Body of pancreas (tissue), 4 donors: ENCODE measurements at places on chromosomes 11 and 22.

GRCh38 chr11:69294571-69295078 lies 670 bp downstream of the MYEOV start:
- no peak for DNase-seq

- DNase-seq, result peak; percentile 62
Measured at GRCh38 chr22:38963872-38964271, 6.5 kb downstream of the APOBEC3A start.

DNA sequence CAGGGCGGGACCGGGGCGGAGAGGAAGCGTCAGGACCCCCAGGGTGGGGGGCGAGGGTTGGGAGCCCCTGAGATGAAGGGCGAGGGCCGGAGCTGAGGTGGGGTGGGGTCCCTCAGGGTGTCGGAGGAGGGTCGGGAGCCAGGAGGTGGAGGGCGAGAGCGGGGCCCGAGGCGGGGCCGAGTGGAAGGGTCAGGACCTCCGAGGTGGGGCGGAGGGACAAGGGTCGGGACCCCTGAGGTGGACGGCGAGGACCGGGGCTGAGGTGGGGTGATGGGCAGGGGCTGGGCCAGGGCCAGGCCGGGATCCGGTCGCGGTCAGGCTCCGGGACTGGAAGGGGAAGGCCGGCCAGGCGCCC lies 409 bp downstream of the SMC1B start:
- DNase-seq, result no peak

- no peak for DNase-seq
Measured at GRCh38 chr22:19110646-19111045, 11.6 kb downstream of the DGCR2 start.

DNA sequence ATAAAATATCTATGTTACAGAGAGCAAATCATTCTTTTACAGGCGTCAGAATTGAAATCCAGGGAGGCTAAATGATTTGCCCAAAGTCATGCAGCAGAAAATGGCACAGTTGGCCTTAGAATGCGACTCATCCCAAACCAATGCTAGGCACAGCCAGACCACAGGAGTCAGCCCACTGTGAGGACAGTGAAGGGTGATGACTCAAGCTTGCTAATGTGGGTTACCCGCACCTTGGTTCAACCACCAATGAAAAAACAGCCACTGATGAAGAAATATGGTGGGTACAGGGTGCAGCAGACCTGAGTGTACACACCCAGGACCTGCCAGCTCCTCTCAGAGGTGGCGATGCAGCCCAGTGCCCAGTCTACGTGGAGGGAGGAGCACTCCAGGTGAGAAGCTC lies 89.7 kb downstream of the ZC3H12C start:
- no peak for DNase-seq

- DNase-seq, result no peak
Measured at GRCh38 chr11:41536021-41536568, 76.6 kb upstream of the LRRC4C start.

DNA sequence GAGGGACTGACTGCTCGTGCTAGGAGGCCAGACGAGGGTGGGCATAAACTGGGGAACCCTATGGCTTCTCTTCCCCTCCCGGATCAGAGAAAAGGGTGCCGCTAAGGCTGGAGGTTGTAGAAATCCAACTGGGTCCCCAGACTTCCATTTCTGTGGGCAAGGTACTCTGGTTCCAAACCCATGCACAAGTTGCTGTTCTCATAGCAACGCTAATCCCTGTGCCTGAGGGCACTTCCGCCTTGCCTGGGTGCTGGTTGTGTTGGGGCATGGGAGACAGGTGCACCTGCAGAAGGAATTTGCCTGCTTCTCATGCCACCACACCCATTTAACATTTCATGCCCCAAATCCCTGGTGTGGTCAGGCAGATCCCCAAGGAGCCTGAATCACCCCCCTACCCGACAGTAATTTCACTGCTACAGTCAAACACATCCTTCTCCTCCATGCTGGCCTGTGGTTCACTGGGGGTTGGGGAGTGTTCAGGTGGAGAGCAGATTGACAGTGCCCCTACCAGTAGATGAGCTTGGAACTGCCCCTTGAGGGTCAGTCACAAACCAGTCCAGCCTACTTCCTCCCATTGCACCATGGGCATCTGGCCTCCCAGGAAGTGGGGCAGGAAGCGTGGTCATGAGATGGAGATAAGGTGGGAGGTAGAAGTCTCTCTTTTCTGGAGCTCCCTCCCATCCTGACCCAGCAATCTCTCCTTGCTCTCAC lies 1.2 kb downstream of the C2CD2L start:
- peak; percentile 67 for DNase-seq

DNA sequence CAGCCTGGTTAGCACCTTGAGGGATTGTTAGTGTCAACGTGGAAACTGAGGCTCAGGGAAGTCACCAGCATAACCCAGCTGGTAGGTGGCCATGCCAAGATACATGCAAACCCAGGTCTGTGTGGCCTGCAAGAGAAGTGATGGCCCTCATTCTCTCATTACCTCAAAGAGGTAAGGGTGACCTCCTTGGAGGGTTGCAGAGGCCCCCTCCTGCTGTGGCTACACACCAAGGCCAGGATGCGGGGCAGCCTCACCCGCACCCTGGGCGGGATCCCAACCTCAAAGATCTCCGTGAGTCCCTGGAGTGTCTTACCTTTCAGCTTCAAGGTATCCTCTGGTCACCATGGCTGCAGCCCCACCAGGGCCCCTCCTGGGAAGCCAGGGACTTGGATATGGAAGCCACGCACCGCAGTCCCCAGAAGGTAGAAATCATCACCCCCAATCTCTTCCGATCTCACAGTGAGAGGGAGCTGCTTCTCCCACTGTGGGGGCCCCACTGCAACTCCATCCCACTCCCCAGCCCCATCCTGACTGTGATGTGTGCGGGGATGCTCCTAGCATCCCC lies 95.4 kb downstream of the MORC2 start:
- no peak for DNase-seq

DNA sequence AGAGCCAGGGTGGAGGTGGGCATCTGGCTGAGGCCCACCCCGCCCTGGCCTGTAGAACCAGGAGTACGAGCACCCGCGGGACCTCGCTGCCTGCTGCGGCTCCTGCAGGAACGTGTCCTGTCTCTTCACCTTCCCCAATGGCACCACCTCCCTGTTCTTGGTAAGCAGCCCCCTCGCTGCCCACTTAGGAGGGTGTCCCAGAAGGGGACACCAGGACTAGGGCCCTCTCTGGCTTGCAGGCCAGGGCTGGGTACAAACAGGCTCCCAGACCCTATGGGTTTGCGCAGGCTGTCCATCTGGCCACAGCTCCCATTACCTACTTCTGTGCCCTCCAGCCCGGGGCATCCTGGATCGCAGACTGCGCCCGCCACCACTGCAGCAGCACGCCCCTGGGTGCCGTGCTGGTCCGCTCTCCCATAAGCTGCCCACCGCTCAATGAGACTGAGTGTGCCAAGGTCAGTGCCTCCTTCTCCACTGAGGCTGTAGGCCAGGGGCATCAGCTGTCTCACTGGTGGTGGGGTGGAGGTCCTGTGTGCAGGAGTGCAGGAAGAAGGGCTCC lies 77.5 kb upstream of the MYOD1 start:
- no peak for DNase-seq

- DNase-seq, result peak; percentile 74
Measured at GRCh38 chr11:64378335-64378880, 19.4 kb downstream of the RPS6KA4 start.

DNA sequence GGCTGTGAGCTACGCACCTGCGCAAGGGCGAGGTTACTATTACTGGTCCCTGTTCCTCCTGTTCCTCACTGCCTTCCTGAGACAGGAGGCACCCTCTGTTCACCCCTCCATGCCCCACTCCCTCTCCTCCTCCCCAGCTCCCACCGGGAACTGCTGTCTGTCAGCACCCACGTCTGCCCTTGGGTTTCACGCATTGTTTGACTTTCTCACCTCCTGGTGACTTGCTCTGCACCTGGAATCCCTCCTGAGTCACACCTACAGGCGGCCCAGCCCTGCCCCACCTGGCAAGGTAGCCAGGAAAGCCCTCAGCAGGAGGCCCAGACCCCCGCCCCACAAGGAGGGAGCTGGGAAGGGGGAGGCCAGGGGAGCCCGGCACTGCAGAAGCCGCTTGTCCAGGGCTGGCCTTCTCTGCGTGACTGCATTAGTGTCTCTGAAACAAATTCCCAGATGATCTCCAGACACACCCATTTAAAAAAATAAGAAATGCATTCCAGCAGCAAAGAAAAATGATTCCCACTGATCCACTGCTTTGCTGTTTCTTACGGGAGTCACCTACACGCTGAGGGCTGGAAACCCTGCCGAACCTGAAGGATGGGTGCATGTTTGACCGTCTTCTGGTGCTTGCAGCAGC lies 86.4 kb downstream of the CELSR1 start:
- DNase-seq, result no peak

GRCh38 chr11:57430952-57431351 lies 4.0 kb upstream of the SLC43A3 start:
- DNase-seq, result no peak

DNA sequence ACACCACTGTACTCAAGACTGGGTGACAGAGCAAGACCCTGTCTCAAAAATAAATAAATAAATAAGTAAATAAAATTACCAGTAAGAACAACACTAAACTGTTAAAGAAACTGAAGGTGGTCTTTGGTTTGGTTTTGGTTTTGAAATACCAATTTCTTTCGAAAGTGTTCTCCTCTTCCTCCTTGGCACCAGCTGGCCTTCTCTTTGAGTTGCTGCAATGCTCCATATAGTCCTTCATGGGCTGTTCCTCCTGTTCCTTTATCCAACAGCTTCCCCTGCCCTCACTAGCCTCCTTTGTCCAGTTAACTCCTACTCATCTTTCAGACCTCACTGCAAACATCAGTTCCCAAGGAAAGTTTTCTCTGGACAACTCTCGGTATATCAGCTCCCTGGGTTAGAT lies 5.0 kb upstream of the UVRAG start:
- DNase-seq, result no peak

- peak; percentile 48 for DNase-seq
Measured at GRCh38 chr11:43576803-43577521, 103.6 kb upstream of the HSD17B12 start.

DNA sequence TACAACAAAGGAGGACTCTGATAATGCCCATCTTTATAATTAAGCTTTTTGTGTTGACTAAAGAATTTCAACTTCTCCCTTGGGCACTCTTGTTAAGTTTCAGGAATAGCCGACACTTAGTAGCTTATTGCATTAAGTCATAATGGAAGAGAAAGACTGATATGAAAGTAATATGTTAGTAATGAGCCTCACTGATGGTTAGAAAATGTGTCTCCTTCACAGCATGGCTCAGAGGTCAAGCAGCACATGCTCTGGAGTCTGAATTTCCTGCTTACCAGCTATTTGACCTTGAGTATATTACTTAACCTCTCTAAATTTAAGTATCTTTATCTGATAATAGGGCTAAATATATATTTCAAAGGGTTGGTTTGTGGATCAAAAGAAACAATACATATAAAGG lies 39.0 kb downstream of the PDGFD start:
- no peak for DNase-seq
